ENCODE measurements at places on chromosomes 2 and 18.

- no peak for DNase-seq
Measured at GRCh38 chr2:36570416-36570815, 27.6 kb downstream of the FEZ2 start.

- DNase-seq: no peak
Measured at GRCh38 chr2:11963966-11964365, 217.5 kb downstream of the LPIN1 start.

- no peak for DNase-seq
Measured at GRCh38 chr18:36449451-36449850, 151.9 kb downstream of the FHOD3 start.

DNA sequence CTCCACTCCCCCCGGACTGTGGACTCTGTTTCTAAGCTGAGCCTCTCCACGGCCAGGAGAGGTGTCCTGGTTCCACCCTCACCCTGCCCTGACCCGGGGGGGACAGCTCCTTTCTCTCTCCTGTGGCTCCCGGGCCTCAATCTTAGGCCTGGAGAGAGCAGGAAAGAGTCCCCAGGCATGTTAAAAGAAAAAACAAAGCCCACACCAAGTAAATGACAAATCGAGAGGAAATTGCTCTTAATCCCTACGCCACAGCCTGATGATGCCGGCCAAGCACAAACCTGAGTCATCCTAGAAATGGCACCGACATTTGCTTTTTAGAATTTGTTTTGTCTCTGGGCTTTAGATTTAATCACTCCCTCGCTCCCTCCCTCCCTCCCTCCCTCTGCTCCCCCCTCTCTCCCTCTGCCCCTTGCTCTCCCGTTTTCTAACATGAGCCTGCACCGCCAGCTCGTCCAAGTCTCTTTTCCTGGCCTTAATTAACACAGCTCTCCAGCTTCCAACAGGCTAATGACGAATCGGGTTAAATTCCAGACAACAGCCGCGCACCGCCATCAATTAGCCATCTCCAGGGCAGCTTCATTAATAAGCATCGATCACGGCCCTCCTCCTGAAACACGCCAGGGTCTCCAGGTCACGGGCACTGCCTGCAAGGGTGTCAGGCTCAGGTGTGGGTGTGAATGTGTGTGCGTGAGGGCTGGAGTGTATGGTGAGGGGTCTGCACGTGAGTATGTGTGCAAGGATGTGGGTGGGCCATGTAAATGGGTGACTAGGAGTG is 230.8 kb downstream of the CELF4 start:
- no peak for DNase-seq

DNA sequence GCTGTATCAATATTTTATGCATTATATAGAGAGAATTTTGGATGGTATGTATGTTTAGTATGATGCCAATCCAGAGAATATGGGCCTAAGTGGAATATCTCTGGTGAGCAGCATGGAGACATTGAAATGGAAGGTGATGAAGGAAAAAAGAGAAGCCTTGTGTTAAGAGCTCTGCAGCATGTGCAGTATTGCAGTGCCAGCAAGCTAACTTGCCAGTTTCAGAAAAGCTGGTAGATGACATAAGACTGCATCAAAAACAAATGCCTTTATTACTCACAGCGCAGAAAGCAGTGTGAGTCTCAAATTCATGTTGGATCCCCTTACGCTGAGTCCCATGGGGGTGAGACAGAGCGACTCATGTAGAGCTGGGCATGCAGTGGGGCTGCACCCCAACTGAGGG is 280.2 kb downstream of the CTNNA2 start:
- no peak for DNase-seq

GRCh38 chr2:121128741-121129659 is 156.0 kb downstream of the TFCP2L1 start:
- no peak for DNase-seq
